ENCODE measurements at places on chromosomes 5 and 9. TPM values are rescaled to one million over a fixed set of nuclear protein-coding genes. Genes with fewer than 3 reads are reported as not detected.

DNAH5 gene
- total RNA-seq = 2.0 TPM

CBY3 gene
- 3.0 TPM for total RNA-seq

CARD6 gene
- total RNA-seq = 24.4 TPM

SPATA6L gene
- 3.8 TPM for total RNA-seq

RALGPS1 gene
- total RNA-seq = 5.9 TPM

CD180 gene
- not detected for total RNA-seq

LEAP2 gene
- total RNA-seq = 0.76 TPM

FAM163B gene
- total RNA-seq = not detected

MTMR12 gene
- 33.9 TPM for total RNA-seq

CATSPER3 gene
- total RNA-seq = not detected

UBE2QL1 gene
- not detected for total RNA-seq

CCDC192 gene
- total RNA-seq = not detected

TICAM2 gene
- total RNA-seq = 1.8 TPM

KCNN2 gene
- total RNA-seq = 7.5 TPM

TLR4 gene
- 38.6 TPM for total RNA-seq

ADAMTS19 gene
- under 0.01 TPM for total RNA-seq

APBA1 gene
- total RNA-seq = 15.2 TPM

LAMC3 gene
- 0.12 TPM for total RNA-seq

ARHGEF28 gene
- 83.0 TPM for total RNA-seq

SMIM3 gene
- total RNA-seq = 10.2 TPM

GABRA1 gene
- total RNA-seq = not detected

HBEGF gene
- 59.6 TPM for total RNA-seq

ZNF454 gene
- total RNA-seq = 1.3 TPM

MTAP gene
- total RNA-seq = 31.6 TPM

SOHLH1 gene
- total RNA-seq = not detected

EGFL7 gene
- 712 TPM for total RNA-seq

PCAT7 gene
- total RNA-seq = not detected

ITGA1 gene
- total RNA-seq = 61.0 TPM

IRGM gene
- not detected for total RNA-seq

RPS14 gene
- total RNA-seq = 1,375 TPM

CWC27 gene
- total RNA-seq = 24.0 TPM

PCDHA2 gene
- total RNA-seq = not detected

KIF27 gene
- total RNA-seq = 4.1 TPM

IL33 gene
- total RNA-seq = 4.5 TPM

CREB3 gene
- 77.0 TPM for total RNA-seq

NOTCH1 gene
- total RNA-seq = 284 TPM

LCNL1 gene
- not detected for total RNA-seq

DAB2IP gene
- 31.7 TPM for total RNA-seq

CNTNAP3 gene
- 10.9 TPM for total RNA-seq

RETREG1 gene
- not detected for total RNA-seq

DNAJB5 gene
- total RNA-seq = 14.1 TPM

C5orf58 gene
- not detected for total RNA-seq

PGM5 gene
- total RNA-seq = 1.4 TPM

FGF18 gene
- not detected for total RNA-seq

All from glomerular endothelial cell (primary cell).